ENCODE measurements at places on chromosomes 12 and 14.

- DNase-seq = no peak
Observed at GRCh38 chr12:103668520-103668919, 81.4 kb downstream of the STAB2 start.

- DNase-seq = no peak
Observed at GRCh38 chr12:64010069-64010686, 165.7 kb downstream of the SRGAP1 start.

GRCh38 chr12:2719392-2719791 lies 75.4 kb upstream of the FKBP4 start:
- DNase-seq = no peak

DNA sequence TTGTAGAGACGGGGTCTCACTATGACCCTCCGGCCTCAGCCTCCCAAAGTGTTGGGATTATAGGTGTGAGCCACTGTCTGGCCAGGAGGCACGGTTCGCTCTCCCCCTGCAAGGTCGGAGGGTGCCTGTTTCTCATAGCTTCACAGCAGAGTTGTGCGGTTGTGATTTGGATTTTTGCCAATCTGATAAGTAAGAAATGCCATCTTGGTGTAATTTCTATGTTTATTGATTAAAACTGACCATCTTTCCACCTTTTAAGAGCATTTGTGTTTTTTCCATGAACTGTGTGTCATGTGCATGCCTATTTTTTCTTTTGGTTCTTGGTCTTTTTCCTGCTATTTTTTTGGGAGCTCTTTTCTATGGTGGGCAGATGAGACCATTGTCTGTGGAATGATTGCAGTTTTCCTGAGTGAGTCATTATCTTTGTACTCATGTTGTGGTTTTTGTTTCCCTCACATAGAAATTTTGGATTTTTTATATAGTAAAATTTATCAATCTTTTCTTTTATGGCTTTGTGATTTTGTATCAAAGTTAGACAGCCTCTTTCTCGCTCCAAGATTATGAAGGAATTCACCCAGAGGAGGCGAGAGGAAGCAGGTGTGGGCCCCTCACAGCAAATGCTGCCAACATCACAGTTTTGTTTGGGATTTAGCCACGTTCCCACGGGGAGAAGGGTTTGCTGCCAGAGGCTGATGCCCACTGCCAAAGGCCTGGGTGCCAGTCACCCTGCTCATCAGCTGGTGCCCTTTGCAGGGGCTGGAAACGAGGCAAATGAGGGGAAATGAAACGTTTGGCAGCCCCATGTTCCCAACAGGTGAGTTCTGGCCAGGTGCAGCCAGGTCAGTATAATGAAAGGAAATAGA lies 47.2 kb downstream of the RFX4 start:
- no peak for DNase-seq

DNA sequence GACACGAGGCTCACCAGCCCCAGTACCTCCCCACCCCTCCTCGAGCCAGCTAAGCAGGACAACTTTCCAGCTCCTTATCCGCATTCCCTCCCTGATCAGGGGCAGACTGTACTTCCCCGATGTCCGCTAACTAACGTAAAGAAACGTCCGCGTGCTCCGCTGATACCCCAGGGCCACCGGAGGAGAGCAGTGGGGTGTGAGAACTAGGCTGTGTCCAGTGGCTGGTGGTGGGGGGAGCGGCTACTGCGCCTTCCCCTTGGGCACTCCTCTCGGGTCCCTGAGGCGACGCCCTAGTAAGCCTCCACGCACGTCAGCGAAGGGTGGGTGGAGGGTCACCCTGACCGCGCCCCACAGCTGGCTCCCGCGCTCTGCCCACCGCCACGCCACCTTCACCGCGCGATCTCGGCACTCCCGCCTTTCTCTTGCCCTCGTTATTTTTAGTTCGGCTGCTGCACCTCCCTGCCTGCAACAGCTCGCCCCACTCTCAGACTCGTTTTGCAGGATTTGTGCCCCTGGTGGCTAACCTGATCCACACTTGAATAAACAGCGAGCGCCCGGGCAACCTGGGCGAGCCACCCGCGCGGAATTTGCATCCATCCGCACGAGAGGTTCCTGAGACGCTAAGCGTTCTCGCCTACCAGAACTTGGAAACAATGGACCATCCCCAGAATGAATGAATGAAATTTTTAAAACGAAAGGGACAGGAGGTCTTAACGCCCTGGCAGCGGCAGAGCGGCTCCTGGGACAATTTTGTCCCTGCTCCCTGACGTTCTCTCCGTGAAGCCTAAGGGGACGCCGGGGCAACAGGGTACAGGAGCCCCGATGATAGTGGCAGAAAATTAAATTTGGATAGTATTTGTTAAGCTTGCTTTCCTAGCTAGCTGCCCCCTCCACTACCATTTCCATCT lies 6.9 kb upstream of the BMP4 start:
- no peak for DNase-seq

All from D721Med (cell line).